ENCODE measurements at places on chromosomes 1 and 21.

DNA sequence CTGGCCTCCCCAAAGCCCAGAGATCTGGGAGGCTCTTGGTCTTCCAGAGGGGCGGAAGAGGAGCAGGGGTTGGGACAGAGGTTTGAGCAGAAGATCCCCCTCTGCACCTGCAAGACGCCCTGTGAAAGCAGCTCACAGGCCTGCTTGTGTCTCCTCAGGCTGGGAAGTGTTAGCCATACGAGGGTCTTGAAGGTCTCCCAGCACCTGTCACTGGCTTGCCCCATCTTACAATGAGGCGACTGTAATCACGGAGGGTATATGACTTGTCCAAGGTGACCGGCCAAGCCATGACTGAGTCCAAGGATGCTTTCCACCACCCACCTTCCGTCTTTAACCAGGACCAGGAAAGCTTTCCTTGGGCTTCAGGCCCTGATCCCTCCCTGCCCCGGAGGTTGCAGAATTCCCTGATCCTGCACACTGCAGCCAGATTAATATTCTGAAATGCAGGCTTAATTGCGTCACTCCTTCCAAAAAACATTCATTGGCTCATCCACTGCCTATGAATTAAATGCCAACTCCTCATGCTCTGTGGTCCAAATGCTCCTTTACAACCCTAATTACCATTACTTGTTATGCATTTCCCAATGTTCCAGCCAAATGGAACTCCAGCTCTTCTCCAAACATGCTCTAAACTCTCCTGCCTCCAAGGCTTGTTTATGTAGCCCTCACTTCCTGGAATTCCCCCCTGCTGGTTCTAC lies 64.0 kb downstream of the DDX20 start:
- DNase-seq, result no peak

DNA sequence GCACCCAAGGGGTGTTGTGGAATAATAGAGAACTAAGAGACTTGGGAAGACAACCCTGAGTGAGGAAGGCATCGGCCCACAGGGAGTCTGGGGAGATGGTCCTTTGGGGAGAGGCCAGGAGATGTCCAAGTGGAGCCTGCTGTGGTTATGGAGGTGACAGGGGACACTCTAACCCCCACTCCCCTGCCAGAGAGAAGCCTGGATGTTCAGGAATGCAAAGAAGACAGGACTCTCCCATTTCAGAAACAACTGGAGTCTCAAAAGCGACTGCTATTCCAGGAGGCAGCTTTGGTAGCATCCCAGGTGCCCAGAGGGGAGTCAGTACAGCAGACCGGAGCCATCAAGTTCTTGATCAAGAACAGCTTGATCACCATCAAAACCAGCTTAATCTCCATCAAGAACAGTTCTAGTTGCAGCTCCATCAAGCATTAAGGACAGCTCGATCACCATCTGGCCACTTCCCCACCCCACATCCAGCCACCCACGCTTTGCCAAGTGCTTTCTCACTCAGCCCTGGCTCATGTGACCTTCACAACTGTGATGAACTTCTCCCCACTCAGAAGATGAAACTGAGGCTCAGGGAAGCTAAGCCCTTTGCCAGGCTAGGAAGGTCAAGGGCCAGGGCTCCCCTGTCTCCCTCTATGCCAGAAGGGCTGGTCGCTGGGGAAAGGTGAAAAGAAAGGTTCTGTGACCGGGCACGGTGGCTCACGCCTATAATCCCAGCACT lies 743 bp downstream of the CD52 start:
- DNase-seq, result peak; percentile 46

DNA sequence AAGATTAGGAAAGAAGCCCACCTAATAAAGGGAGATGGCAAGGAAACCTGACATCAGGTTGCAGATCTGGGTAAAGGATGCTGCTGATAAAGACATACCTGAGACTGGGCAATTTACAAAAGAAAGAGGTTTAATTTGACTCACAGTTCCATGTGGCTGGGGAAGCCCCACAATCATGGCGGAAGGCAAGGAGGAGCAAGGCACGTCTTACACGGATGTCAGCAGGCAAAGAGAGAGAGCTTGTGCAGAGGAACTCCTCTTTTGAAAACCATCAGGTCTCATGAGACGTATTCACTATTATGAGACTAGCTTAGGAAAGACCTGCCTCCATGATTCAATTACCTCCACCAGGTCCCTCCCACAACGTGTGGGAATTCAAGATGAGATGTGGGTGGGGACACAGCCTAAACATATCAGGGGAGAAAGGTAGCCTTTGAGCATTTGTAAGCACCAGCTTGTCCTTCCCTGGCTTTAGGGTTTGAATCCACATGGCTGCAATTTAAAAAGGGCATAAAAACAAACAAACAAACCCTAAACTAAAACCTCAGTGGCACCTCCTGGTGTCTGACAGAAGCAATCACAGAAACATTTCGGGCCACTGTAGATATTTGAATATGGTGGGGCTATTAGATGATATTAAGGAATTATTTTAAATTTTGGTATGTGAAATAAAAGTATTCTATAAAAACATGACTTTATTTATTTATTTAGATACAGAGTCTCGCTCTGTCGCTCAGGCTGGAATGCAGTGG lies 33.1 kb downstream of the SLC2A7 start:
- DNase-seq, result no peak

DNA sequence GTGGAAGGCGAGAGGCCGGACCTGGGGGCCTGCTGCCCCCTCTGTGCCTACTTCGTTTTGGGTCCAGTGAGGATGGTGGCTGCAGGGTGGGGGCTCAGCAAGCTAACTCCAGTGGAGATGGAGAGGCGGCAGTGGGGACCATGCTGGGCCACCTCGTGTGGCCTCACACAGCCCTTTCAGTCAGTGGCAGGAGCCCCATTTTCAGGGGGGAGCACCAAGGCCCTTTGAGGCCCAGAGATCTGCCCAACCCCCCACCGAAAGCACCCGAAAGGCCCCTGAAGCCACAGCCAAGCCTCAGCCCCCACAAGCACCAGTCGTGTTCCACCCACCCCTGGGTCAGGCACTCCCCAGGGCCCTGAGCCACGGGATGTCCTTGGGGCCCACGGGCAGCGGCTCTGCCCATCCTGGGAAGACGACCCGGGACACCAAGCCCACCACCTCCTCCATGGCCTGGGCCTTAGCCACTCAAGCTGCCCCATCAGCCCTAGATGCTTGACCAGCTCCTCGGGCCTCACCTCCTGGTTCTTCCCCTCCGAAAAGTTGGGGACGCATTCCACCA lies 345 bp downstream of the FTCD start:
- no peak for DNase-seq

DNA sequence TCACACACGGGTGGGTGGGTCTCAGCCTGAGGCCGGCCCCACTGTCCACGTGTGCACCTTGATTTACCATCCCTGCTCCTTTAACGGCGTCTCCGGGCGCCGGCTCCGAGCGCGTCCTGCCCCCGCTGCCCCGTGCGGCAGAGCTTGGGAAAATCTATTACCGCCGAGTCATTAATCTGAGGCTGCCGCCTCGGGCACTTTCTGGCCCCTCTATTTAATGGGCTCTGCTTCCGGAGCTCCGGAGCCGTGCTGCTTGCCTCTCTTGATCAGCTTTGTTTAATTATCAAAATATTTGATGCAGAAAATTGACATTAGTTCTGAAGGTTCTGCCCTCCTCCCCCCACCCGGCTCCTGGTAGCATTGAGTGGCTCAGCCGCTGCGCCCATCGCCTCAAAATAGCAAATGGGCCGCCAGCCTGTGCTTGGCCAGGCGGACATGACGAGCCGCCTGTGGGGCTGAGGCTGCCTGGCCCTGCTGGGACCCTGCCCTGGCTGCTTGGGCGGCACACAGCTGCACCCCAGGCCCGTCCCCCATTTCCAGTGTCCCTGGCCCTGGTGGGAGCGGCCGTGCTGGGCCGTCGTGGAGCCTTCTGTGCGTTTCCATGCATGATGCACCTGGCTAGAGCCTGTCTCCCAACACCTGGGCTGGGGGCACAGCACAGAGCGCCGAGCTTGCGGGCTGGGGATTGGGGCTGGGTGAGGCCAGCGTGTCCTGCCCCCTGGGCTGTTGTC lies 81.6 kb upstream of the TTC34 start:
- no peak for DNase-seq

GRCh38 chr1:113074237-113074636 lies 1.2 kb downstream of the LRIG2 start:
- no peak for DNase-seq

DNA sequence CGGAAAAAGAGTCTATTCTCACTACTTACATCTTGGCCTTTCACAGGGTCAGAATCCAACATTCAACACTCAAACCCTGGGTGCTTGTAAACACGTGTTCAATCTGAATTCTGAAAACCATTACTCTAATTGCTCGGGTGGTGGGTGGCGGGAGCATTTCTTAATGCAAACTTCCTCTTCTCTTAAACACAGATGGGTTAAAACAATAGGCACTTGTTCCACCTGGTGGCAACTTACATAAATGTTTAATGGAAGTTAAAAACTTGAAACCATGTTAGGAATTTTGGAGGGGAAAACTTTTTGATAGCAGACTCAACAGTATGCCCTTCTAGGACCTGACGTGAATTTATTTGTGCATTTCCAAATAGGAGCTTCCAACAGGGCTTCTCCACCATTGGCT lies 23.4 kb upstream of the TDRD10 start:
- DNase-seq, result peak; percentile 33

GRCh38 chr1:48841966-48842365 lies 65.3 kb upstream of the BEND5 start:
- DNase-seq, result no peak

GRCh38 chr1:38207275-38207674 lies 160.7 kb upstream of the POU3F1 start:
- DNase-seq, result no peak

GRCh38 chr21:25664491-25664931 lies 25.5 kb downstream of the JAM2 start:
- DNase-seq, result no peak

DNA sequence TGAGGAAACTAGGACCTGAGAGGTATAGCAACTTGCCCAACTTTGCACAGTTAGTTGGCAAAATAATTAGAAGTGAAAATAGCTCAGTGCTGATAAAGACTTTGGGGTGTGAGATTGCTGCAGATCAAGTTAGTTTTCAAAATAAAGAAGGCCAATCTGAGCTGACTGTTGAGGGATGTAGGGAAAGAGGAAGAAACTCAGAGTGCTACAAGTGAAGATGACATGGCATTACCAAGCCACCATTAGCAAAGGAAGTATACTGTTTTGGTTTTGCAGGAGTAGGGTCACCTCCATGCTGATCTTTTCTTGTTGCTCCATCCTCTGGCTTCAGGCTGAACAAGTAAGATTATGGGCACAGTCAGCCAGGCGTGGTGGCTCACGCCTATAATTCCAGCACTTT lies 78.7 kb upstream of the ADAM30 start:
- no peak for DNase-seq

DNA sequence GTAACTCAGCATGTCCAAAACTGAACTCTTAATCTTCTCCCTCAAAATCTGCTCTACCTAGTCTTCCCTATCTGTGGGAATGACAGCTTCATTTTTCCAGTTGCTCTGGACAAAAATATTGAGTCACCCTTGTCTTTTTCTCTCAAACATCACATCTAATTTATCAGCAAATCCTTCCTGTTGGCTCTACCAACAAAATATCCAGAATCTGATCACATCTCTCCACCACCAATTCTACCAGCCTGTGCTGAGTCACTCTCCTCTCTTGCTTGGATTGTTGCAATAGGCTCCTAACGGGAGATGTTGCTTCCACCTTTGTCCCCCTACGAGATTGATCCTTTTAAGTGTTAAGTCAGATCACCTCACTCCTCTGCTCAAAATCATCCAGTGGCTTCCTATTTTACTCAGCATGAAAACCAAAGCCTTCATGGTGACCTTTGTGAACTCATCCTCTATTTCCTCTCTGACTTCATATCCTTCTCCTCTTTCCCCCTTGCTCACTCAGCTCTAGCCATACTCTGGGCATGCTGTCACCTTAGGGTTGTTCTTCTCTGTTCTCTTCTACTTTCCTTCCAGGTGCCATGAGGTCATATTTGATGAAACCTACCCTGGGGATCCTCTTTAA lies 21.5 kb upstream of the SMYD2 start:
- DNase-seq, result no peak

DNA sequence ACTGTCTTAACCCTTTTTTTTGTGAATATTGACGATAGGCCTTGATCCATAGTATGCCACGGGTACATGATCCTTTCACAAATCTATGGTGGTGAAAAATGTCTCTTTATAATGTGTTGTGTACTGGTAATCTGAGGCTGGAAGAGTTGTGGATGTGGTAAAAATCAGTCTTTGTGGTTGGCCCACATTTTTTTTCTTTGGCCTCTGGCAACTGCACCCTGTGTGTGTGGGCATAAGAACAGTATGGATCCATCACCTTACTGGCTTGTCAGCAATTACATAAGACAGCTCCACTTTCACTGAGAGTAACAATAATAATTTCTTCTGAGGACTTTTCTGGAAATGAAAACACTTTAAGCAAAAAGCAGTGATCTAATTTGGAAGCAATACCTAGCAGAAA lies 101.6 kb downstream of the GABPA start:
- no peak for DNase-seq

DNA sequence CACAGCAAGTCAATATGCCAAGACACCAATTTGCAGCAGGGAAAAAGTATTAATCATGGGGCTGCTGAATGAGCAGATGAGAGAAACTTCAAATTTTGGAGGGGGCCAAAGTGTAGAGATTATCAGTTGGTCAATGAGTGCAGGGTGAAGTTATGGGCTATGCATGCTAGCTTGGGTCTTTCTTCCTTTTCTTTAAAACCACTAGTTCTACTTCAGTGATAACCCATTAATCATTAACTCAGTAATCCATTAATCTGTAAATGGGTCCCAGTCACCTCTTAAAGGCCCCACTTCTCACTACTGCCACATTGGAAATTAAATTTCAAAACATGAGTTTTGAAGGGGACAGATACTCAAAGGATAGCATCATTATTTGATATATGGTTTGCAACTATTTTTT lies 688.6 kb upstream of the ADGRL4 start:
- no peak for DNase-seq

DNA sequence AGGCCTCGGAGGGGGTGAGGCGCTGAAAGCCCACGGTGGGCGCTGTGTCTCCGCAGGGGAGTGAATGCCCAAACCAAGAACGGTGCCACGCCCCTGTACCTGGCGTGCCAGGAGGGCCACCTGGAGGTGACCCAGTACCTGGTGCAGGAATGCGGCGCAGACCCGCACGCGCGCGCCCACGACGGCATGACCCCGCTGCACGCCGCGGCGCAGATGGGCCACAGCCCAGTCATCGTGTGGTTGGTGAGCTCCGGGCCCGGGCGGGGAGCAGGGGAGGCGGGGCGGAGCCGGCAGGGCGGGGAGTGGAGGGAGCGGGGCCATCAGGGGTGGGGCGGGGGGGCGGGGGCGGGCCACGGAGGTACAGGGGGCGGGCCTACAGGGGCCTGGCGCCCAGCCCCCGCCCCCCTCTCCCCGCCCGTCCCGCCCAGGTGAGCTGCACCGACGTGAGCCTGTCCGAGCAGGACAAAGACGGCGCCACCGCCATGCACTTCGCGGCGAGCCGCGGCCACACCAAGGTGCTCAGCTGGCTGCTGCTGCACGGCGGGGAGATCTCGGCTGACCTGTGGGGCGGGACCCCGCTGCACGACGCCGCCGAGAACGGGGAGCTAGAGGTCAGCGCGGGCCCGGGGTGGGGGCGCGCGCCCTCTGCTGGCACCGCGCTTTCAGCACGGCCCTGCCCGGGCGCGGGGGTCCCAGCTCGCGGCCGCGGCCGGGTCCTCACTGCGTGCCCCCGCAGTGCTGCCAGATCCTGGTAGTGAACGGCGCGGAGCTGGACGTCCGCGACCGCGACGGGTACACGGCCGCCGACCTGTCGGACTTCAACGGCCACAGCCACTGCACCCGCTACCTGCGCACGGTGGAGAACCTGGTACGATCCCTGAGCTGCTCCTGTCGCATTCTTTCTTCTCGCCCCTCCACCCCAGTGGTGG lies 15.9 kb downstream of the ESPN start:
- DNase-seq, result peak; percentile 77

Measured in activated CD4-positive, alpha-beta T cell treated with anti-CD3 and anti-CD28 coated beads for 4 hours (primary cell).